Omental fat pad (tissue), 4 donors: ENCODE measurements at places on chromosomes 16 and 17. TPM values are rescaled to one million over a fixed set of nuclear protein-coding genes. Genes with fewer than 3 reads are reported as not detected.

DNA sequence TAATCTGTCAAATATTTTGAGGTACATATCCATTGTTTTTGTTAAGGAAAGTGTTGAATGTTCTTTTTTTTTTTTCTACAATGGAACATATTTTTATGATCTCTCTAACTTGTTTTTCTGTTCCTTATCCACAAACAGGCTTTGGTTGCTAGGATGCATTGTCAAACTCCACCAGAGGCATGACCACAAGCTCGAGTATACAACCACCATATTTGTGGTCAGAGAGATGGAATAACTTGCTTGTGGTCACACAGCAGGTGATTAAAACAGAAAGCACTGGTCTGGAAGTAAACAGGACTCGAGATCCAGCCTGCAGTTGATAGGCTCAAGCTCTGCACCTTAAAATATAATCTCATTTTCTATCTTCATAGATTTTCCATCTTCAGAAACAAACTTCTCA, 105.8 kb upstream of the ADAMTS18 start:
- DNase-seq = no peak

Gene CSH2
- not detected for total RNA-seq

Gene MARCHF10
- not detected for total RNA-seq

GRCh38 chr17:56694825-56695224, 101.3 kb downstream of the NOG start:
- no peak for DNase-seq

DNA sequence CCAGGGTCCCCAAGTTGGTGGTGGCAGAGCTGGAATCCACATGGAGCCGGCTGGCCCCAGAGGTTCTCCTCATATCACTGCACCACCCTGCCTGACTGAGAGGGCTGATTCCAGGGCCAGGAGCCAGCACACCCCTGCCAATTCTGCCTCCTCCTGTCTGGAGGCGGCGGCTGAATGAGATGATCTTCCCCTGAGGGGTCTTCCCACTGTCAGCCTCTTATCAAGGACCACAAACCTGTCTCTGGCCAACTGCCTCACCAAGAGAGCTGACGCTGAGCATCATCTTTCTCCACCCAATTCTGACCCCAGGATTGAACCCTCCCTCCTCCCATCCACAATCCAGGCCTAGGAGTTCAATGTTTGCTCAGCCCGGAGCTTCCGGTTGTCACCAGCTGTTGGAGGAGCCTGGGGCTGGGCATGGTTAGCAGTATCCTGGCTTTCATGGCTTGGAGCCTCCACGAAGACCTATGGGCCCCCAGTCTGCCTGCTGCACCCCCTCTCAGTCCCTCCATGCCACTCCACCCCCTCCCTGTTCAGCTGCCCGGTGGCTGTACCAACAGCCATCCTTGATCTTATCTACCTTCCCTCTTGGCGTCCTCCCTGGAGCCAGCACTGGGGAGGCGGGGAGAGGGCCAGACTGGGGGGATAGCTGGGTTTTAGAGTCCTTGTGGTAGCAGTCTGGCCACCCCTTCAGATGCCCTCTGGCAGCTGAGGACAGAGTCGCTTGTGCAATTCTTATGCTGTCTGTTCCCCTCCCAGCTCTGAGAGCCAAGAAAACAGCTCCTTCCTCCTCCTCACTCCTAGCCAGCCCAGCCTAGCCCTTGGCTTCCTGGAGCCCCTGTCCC, 25.6 kb downstream of the ABCC3 start:
- DNase-seq = no peak

DNA sequence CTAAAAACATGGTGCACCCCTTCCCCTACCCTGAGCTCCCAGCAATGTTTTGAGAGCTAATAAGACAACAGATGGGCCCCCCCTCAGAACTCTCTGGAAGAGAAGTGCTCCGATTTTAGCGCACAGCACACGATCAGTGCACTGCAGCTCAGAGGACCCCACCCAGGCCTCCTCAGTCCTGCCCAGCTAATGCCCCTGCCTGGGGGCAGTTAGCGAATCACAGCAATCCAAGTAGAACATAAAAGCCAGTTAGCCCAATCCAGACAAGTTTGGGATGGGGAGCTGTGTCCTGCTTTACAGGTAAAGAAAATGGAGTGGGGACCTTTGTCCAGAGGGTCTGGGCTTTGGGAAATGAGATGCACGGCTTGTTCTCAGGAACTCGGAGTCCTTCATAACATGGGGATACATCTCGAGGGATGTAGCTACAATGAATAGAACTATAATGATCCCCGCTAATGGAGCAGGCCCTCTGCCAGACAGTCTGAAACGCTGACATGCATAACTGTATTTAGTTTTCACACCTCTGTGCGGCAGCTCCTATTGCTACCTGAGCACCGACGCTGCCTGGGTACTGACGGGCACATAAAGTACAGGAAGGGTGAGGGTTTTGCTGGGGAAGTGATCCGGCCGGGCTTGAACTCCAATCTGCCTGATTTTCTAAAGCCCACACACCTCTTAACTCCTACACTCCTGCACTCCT, 29.7 kb upstream of the CDC42EP4 start:
- no peak for DNase-seq

DNA sequence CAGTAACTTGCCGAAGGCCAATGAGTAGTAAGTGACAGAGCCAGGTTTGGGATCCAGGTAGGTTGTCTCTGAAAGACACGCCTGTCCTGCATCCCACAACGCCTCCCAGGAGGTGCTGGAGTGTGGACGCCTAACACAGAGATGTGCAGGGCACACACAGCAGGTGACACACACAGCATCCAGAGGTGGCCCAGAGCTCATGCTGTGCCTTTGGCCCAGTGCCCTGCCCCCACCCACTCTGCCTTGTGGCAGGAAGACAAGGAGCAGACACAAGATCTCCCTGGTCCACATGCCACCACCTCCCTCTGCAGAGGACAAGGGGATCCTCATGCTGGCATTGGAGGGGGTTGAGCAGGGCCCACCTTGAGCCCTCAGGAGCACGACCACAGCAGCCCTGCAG, 14.7 kb upstream of the STH start:
- DNase-seq = no peak

Gene RSKR
- total RNA-seq = 7.4 TPM

GRCh38 chr16:67415872-67416793, at the start of gene ZDHHC1:
ZDHHC1 (minus strand) TSS chr16:67416477; CDS start chr16:67407775, 8,702 bp downstream.
- no peak for DNase-seq

DNA sequence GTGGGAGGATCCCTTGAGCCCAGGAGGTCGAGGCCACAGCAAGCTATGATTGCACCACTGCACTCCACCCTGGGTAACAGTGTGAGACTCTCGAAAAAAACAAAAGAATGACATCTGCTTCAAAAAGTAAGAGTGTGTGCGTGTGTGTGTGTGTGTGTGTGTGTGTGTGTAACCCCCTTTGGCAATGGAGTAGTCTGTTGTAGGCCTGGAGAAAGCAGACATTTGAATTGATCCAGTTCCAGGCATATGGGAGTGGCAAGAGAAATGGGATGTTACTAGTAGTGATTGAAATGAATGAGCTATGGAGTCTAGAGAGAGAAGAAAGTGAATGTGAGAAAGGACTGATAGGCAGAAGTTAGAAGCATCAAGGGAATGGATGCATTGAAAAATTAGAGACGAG, 9.9 kb downstream of the CASC3 start:
- no peak for DNase-seq

DNA sequence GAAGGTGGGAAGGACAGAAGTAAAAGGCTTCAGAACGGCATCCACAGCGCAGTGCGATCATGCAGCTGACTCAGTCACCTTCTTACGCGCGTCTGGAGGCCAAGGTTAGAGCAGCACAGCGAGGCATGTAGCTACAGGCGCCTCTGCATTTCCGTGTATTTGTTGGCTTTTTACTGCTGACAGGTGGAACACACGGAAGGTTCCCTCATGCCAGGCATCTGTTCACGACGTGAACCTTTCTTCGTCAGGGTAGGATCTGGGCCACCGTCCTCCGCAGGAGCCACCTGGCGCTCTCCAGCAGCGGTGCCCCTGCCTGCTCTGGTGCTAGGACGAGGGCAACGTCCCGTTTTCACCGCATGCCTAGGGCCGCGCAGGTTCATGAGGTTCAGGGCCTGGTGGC, 15.3 kb downstream of the TMEM204 start:
- no peak for DNase-seq

Gene SLC16A11
- 0.60 TPM for total RNA-seq

GRCh38 chr17:72466199-72466598, 345.4 kb downstream of the SOX9 start:
- DNase-seq = no peak

GRCh38 chr16:46853713-46854443, 22.9 kb upstream of the C16orf87 start:
- peak; percentile 43 for DNase-seq

Gene VTN
- 82.4 TPM for total RNA-seq
